Cerebellum (tissue), 4 donors: ENCODE measurements at places on chromosomes 5 and 9. TPM values are rescaled to one million over a fixed set of nuclear protein-coding genes. Genes with fewer than 3 reads are reported as not detected.

- DNase-seq: no peak
Observed at GRCh38 chr5:42595597-42595996, 161.0 kb upstream of the CCDC152 start.

DNA sequence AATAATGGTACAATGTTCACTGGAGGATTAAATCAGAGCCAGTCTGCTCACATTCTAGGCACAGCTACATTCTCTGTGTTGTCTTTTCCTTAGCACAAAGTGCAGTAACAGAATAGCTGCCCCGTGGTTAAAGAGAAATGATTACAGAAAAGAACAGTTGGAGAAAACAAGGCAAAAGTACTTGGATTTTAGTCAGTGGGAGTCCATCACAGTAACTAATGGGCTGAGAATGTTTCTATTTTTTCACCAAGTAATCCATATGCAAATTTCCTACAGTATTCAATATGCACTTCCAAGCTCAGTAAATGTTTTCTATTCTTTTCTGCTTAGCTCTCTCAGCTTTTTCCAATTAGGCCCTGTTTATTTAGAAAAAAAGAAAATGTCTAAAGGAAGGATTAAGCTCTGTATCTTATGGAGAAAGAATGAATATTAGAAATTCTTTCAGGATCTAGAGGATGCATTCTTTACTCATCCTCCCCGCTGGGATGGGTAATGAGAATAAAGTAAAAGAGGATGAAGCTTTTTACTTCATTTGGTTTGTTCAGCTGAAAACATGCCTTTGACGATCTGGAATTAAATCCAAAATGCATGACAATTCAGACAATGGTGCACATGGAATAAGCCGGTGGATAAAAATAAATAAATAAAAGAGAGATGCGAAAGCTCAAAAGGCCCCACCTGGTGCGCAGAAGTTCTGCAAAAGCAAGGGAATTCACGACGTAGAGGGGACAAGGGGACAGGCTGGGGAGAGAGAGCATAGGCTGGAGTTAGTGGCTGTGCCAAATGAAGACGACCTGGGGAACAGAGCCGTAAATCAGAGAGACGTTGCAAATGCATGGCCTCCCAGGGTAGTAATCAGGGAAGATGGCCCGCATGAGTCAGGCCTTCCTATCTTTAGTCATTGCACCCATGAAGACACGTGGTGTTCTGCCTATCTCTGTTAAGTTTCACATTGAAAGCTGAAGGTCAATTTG is 345.2 kb downstream of the GLIS3 start:
- no peak for DNase-seq

- no peak for DNase-seq
Observed at GRCh38 chr9:123131993-123132392, 98.5 kb downstream of the GPR21 start.

The RLN2 gene
- total RNA-seq: 1.4 TPM

- DNase-seq: no peak
Observed at GRCh38 chr5:104297076-104297475, 734.5 kb upstream of the NUDT12 start.

DNA sequence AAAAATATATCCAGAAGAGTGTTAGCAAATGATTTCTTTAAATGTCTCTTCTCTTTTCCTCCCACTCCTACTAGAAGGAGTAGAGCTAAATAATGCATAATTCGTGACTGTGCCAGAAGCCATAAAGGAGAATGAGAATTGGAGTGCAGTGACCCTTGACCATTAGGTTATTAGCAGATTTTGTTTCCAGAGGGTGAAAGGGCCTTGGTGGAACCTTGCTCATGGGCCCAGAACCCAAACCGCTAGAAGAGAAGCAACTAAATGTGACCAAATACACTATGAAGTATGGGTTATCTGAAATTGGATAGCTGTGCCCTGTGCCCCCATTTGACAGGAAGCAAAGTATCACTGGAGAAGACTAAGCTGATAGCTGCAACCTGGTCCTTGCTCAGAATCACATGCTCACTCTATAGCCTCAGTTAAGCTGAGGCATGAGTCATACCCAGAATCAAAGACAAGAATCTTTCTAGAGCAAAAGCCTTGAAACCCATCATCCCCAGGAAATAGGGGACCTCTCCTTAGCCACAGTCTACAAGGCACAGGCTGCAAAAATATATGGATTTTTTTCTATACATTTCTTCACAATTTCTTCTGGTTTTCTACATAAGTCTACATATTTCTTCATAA is 36.3 kb downstream of the CAPSL start:
- no peak for DNase-seq

DNA sequence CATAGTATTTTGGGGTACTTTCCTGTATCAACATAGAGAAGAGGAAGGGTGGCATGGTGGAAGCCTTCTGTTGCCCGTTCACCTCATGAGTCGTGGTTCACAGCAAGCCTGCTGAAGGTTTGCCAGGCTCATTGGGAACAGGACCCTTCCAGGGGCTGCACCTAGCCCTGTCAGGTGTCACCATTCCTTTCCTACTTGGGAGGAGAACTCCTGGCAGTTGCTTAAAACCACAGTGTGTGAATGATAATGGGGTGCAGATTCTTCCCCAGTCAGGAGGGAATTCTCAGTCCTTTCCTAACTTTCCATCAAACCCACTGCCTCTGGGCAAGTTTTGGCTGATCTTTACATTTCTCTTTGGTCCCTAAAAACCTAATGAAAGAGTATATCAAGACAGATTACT is 99.4 kb upstream of the CTNND2 start:
- DNase-seq: no peak

The AK1 gene
- 23.0 TPM for total RNA-seq

The SCGB3A2 gene
- not detected for total RNA-seq

GRCh38 chr5:38941912-38942311 is 96.1 kb downstream of the OSMR start:
- DNase-seq: no peak

DNA sequence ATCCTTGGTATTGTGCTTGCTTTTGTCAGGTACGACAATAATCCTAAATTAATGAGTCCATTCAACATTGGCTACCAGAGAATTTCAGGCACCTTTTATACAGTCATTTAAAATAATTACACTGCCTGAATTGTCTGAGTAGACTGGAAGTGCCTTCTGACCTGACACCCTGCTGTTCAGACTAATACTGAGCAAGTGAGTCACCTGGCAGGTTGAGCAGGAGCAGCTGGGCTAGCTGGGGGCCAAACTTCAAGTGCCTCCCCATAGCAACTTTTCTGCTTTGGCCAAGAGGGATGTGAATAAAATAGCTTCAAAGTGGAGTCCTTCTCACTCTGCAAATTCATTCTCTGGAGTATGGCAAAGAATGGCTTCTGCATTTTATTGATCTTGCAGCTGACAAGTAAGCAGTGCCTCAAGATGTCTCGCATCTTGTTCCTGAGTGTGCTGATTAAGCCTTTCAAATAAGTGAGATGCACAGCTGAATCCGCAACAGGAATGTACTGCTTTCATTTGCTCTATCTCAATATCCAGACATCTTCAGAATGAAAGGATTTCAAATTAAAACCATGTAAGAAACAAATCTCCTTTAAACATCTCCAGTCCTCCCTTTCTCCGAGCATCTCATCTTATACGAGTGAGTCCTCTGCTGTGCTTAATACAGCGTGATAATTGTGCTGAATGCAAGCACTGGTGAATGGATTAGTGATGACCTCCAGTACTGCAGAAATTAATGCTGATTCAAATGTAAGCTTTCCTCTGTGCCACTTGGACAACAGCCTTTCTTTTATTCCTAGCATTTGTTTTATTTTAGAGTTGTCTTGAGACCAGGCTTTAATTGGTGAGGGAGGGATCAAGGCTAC is 271.2 kb downstream of the EDIL3 start:
- peak; percentile 13 for DNase-seq

DNA sequence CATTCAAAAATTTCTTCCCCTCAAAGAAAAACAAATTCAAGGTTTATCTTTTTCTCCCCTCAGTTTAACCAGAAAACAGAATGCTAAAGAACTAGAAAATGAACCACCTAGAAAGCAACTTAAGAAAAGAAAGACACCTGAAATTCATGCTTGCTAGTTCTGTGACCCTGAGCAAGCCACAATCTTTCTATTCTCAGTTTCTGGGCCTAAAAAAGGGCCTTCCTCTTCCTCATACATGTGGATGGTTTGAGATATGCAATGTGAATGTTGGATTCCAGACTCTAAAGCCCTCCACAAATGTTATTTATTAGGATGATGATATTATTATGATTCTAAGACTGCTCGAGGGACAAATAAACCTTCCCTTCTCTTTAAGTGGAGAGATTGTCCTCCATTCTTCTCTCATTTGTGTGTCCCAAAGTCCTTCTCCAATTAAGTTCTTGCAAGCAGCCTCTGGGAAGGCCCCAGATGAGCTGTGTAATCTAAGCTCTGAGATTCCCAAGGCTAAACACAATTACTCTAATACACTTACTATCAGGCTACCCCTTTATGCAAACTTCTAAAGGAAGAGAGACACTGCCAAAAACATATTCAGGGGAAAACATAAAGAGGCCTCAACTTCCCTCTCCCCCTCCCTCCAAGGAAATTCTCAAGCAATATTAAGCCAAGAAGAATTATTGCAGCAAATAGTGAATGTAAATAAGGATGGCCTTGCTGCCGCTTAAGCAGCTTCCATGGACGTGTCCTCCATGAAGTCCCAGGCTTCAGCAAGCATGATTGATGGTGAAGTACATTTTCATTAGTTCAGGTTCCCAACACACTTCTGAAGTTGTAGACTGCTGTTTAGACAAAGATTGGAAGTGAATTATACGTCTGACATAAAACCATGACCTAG is 80.2 kb downstream of the PRKACG start:
- no peak for DNase-seq

DNA sequence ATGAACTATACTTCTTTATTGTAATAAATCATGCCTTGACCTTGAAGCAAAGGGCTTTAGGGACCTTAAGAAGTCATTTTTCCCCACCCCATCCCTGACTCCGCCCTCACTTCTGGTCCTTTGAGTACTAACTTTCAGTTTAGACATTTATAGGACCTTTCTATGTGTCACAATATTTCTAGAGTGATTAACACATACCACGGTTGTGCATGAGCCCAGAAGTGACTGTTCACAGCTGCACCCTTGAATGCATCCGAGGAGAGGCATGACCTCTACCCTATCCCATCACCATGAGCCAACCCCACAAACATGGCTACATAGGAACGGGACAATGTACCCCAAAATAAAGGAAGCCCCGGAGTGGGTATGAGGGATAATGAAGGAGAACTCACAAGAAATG is 160.3 kb downstream of the HSD17B3 start:
- DNase-seq: no peak

The RAD1 gene
- total RNA-seq: 39.8 TPM

- DNase-seq: no peak
Observed at GRCh38 chr9:120715389-120715924, 1.2 kb upstream of the MEGF9 start.

GRCh38 chr5:52491071-52491787 is 296.5 kb upstream of the ITGA1 start:
- DNase-seq: no peak

The ATOSB gene
- total RNA-seq: 11.2 TPM

DNA sequence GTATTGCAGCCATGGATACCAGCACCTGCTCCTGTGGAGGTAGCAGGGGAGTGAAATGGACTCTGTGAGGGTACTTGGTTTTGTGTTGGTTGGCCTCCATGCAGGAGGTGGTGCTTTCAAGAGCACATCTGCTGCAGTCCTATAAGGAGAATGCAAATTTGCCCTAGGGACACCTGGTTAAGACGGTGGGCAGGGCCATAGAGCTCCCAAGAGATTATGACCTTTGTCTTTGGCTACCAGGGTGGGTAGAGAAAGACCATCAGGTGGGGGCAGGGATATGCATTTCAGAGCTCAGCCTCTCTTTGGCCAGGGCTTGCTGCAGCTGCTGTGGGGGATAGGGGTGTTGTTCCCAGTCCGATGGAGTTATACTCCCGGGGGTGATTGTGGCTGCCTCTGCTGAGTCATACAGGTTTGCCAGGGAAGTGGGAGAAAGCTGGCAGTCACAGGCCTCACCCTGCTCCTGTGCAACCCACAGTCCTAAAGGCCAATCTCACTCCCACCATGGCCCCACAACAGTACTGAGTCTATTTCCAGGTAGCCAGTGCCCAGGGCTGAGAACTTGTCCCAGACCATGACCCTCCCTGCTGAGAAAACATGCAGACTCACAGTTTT is 14.0 kb upstream of the PDLIM4 start:
- DNase-seq: no peak

- DNase-seq: no peak
Observed at GRCh38 chr9:37449862-37450632, 15.2 kb downstream of the ZBTB5 start.

The DNM1 gene
- 120 TPM for total RNA-seq

DNA sequence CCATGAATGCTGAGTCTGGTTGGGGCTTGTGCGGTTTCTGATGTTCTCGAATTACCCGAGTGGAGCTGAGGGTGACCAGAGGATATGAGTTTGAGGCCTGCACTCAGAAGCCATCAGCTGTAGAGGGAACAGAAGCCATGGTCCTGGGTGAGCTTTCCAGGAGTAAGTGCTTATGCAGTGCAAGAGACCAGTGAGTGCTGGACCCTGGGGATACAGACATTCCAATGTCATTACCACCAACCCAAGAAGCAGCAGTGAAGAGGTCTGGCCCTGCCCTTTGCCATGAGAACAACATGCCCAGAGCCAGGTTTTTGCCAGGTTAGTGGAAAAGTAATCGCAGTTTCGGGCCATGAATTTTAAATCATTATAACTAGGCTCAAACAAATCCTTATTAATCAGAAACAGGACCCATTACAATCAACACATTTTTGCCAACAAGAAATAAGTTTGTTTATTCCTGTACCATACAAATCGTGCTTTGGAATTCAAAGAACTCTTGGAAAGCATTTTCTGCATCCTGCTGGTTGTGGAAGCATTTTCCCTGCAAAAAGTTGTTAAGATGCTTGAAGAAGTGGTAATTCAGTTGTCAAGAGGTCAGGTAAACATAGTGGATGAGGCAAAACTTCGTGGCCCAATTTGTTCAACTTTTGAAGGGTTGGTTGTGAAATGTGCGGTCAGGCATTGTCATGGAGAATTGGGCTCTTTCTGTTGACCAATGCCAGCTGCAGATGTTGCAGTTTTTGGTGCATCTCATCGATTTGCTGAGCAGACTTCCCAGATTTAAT is 154.6 kb downstream of the SYK start:
- no peak for DNase-seq

GRCh38 chr5:43497311-43498104 is 13.8 kb upstream of the TMEM267 start:
- DNase-seq: no peak

GRCh38 chr9:113609562-113610318 is 146.2 kb downstream of the RGS3 start:
- peak; percentile 19 for DNase-seq

The GARIN3 gene
- not detected for total RNA-seq

The RANBP3L gene
- total RNA-seq: 8.0 TPM

DNA sequence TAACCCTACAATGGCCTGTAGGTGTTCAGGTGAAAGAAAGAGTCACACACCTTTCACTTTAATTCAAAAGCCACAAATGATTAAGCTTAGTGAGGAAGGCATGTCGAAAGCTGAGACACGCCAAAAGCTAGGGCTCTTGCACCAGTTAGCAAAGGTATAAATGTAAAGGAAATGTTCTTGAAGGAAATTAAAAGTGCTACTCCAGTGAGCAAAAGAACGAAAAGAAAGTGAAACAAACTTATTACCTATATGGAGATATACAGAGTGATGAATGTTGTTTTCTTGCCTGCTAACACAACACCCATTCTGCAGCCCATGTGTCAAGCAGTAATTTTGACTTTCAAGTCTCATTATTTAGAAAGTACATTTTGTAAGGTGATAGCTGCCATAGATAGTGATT is 254.2 kb upstream of the SLC24A2 start:
- DNase-seq: no peak

- DNase-seq: no peak
Observed at GRCh38 chr5:16410338-16410737, 55.3 kb downstream of the ZNF622 start.
